ENCODE measurements at places on chromosomes 7 and 10.
A peak's percentile ranks its signal among the peaks of the same experiment; 100 is the strongest.

- DNase-seq = no peak
These were observed 158.6 kb upstream of the LYZL1 start for GRCh38 chr10:29130190-29130673.

- no peak for DNase-seq
These were observed 218.3 kb downstream of the ELFN1 start for GRCh38 chr7:1888425-1888824.

GRCh38 chr7:134126966-134127848 is at the start of gene LRGUK:
Gene LRGUK (plus strand): TSS chr7:134127340. CDS start chr7:134127368, 28 bp downstream.
- DNase-seq = peak; percentile 31

GRCh38 chr10:83931669-83932068 is 207.6 kb upstream of the GHITM start:
- DNase-seq = no peak

DNA sequence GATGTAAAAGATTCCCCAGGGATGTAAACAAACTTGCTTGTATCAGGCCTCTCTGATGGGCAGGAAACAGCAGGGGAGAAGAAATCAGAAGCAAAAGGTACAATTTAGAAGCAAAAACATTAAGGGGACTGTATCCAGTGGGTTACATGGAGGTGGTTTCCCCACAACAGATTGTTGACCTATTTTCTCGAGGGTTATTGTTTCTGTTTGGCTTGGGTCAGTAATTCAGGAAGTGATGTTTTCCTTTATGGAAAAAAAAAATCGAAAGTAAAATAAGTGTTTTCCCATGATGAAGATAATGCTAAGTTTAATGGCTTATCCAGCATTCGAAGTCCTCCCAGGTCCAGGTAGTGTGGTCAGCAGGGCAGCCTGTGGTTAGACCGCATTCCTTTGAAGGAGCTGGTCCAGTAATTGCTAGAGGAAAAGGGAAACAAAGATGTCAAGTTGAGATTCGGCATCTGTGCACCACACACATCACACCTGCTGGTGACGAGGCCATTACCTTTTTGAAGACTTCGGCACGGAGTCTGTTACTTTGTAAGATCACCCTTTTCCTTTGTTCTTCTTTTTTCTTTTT is 37.3 kb upstream of the ADAM12 start:
- no peak for DNase-seq

DNA sequence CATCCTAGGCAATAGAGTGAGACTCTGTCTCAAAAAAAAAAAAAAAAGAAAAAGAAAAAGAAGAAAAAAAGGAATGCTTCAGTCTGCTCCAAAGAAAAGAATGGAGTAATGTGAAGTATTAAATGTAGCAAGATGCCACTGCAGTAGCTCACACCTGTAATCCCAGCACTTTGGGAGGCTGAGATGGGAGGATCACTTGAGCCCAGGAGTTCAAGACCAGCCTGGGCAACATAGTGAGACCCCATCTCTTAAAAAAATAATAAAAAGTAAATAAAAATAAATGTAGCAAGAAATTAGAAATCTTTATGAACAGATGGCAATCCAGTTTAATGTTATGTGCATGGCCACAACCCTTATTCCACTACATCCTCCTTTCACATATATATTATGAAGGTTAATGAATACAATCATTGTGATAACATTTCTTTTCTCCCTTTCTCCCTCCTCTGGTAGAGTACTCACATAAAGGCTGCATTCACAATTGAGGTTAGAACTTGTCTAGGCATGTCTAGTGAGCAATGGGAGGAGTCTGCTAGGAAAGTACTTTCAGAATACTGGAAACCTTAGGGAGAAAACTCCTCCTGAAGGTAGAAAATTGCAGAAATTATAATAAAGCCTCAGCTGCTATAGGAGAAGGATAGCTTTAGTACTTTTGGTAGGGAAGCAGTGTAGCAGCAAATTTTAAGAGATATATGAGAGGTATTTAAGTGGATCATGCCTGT is 20.4 kb downstream of the KLLN start:
- DNase-seq = no peak

DNA sequence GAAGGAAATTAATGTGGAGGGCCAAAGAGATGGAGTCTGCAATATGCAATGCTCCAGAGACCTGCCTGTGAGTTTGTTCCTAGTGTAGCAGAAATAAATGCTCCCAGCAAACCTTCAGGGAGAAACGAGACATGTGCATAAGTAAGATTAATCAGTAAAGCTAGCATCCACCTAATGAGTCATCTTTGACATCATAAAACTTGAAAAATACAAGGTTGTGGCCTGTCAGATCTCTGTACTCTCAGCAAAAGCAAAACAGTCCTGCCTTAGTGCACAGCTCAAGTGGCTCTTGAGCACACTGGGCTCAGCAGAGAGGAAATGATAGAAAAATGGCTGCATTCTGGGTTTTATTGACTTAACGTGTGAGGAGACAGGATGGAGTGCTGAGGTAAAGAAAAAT is 32.5 kb upstream of the ERCC6 start:
- DNase-seq = no peak

DNA sequence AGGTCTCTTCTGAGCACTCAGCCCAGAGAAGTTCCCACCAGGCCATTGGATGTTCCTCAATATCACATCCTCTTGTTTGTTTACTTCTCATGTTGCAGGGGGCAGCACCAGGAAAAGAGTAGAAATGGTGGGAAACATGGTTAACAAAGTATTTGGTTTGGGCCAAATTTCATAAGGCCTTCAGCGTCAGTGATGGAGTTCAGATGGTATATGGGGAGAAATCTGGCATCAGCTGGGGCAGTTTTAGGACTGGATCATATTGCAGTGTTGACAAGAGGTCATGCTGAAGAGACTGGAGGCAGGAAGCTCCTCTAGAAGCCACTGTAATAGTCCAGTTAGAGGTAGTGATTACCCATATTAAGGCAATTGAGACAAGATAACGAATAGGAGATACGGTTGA is 200.0 kb downstream of the WDR11 start:
- DNase-seq = no peak

GRCh38 chr7:2383543-2384274 is 19.7 kb upstream of the CHST12 start:
- no peak for DNase-seq

- DNase-seq = no peak
These were observed 205.1 kb upstream of the SEMA3A start for GRCh38 chr7:84399661-84400060.

GRCh38 chr10:2592360-2593160 is 474.8 kb upstream of the PFKP start:
- DNase-seq = no peak

- no peak for DNase-seq
These were observed 8.8 kb downstream of the ASB10 start for GRCh38 chr7:151178236-151178635.

- no peak for DNase-seq
These were observed 135.5 kb downstream of the ALOX5 start for GRCh38 chr10:45509491-45509890.

- peak; percentile 45 for DNase-seq
These were observed 25.5 kb downstream of the VOPP1 start for GRCh38 chr7:55546814-55547213.

DNA sequence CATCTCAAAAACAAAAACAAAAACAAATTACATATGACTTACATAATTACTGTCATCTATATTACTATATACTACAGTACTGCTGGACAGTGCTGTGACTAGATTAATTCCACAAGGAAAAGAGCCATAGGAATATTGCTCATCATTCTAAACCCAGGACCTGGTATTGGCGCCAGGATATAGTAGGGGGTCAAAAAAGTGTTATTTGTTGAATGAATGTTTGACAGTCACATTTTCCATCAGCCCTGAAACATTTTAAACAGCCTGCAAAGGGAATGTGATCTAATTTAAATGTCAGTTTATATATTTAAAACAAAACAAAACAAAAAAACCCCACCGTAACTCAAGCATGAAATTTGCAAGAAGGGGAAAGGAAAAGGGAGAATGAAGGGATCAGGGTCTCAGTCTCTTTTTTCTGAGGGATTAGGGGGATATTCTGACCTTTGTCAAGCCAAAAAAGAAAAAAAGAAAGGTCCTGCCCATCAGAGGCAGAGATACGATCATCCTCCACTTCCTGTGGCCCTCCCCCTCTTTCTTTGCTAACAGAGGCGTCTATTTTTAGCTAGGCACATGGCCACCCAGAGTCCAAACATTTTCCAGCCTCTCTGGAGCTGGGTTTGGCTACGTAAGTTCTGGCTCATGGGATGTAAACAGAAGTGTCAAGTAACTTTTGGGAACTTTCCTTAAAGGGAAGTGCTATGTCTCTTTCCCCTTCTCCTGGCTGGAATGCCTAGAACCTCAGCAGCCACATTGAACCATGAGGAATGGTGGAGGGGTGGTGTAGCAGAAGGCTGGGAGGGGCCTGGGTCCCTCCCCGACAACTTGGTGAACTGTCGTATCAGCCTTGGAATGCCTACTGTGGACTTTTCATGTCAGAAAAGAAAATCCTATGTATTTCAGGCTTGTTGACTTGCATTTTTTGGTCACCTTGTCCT is 44.6 kb upstream of the DLG5 start:
- peak; percentile 81 for DNase-seq

GRCh38 chr7:40909346-40909980 is 774.7 kb downstream of the SUGCT start:
- DNase-seq = no peak

GRCh38 chr10:28281726-28282315 is 21.0 kb downstream of the MPP7 start:
- no peak for DNase-seq

DNA sequence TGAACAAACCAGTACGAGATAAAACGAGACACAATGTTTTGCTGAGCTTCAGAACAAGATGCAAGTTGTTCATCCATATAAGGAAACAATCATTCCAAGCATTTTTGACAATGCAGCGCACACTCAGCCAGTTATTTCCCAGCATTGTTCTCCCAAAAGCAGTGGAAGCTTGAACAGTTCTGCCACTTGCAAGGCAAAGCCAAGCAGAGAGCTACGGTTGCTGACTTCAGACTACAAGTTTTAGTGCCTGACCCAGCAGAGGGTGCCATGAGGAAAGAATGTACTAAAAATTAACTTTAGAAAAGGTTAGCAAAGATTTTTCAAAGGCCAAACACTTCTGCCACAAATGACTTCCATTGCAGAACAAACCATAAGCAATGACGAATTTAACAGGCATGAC is 152.5 kb downstream of the SLC25A13 start:
- no peak for DNase-seq

DNA sequence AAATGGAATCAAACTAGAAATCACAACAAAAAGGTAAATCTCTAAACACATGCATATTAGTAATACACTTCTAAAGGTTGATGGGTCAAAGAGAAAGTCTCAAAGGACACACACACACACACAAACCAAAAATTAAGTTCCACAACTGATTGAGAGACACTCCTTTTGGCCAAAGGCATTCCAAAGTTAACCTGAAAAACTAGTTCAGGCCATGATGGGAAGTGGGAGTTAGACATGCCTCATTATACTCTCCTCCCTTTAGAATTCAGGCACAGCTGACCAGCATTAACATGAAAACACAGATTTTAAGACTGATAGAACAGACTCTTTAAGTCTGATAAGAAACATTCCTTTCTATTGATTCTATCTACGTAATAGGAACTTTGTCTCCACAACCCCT is 332.4 kb upstream of the IGFBP3 start:
- no peak for DNase-seq

- no peak for DNase-seq
These were observed 4.8 kb upstream of the LSM8 start for GRCh38 chr7:118179191-118179590.

DNA sequence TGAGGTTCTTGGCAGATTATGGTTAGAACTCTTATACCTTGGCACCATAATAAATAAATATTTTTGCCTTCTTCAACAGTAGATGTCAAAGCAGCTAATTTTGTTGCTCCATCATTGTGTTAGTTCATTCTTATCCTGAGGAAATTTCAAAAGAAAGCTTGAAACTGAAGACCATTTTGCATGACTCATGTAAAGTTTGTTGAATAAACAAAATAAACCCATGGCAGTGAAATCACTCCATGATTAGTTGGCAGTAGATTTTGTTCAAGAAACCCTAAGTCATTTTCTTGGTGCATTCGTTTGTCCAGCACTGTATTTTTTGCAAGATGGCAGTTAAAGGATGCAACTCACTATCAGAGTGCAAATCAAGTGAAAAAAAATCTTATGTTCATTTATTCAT is 91.6 kb downstream of the HECW1 start:
- peak; percentile 10 for DNase-seq

GRCh38 chr7:126720232-126720631 is 532.5 kb downstream of the GRM8 start:
- no peak for DNase-seq

DNA sequence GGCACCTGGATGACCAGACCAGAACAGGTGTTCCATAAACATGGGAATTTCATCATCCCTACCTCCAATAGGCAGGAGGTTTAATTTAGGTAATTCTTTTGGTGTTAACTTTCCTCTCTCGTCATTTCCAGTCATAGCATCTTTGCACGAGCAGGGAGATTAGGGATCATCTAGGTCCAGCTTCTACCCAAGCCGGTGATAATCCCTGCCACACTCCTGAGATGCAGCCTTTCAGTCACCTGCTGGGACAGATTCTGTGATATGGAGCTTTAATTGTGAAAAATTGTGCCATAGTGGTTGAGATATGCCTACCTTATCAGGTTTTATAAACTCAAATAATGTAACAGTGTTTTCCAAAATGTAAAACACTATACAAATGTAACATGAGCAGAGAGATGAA is 191.8 kb upstream of the AOAH start:
- DNase-seq = no peak

- DNase-seq = no peak
These were observed at the start of gene MMRN2 for GRCh38 chr10:86957471-86958115. Gene MMRN2 (minus strand): TSS chr10:86957615. CDS start chr10:86957541, 74 bp downstream.

DNA sequence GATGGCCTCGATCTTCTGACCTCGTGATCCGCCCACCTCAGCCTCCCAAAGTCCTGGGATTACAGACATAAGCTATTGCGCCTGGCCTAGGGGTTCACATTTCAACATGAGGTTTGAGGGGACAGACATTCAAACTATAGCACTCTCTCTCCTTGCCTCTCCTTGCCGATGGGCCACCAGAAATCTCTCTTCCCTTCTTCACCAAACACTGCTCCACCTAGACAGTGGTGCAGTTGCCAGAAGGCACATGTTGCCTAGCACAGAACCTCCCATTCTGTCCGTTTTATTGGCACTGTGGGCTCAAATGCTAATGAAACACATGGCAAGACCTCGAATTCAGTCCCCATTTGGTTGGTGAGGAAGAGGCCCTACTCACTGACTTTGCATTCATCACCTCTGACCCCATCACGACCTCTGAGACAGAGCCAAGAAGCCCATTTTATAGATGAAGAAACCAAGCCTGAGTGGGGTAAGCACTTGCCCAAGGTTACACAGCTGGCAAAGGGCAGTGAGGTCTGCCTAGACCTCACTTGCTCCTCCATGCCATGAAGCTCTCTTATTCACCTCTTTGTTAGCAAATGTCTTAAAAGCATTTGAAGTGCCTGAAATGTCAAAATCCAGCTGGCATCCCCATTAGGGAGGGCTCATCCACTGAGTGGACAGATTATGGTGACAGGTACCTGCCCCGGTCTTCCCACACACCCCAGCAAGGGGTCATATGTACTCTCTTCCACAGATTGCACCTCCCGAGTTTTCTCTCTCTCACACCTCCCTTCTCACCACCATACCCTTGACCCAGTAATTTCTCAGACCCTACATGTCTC is 34.0 kb downstream of the GPRIN2 start:
- DNase-seq = no peak

GRCh38 chr7:2008101-2008935 is 224.4 kb downstream of the MAD1L1 start:
- no peak for DNase-seq

GRCh38 chr10:102927311-102928010 is 9.4 kb downstream of the CNNM2 start:
- DNase-seq = no peak
